ENCODE measurements at places on chromosomes 3 and 15.

GRCh38 chr3:187667526-187667925 is 2.7 kb downstream of the SST start:
- DNase-seq, result no peak

DNA sequence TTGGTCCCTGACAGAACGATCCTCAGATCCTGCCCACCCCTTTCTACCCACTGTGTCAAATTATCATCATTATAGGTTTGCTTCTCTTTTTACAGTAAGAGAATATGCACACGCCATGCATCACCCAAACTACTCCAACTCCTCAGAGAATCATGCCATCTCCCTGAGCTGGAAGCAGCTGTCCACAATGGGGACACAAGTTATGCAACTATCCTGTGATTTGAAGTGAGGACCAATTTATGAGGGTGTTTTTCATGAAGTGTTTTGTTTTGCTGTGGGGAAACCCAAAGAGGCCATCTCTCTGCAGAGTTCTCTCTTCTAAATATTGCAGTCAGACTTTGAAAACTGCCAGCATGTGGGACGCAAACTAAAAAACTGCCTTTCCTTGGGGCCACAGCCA is 35.8 kb upstream of the TNFSF10 start:
- no peak for DNase-seq

GRCh38 chr15:44593042-44593736 is 56.2 kb downstream of the EIF3J start:
- DNase-seq, result no peak

GRCh38 chr3:144760831-144761230 is 789.2 kb downstream of the DIPK2A start:
- no peak for DNase-seq

DNA sequence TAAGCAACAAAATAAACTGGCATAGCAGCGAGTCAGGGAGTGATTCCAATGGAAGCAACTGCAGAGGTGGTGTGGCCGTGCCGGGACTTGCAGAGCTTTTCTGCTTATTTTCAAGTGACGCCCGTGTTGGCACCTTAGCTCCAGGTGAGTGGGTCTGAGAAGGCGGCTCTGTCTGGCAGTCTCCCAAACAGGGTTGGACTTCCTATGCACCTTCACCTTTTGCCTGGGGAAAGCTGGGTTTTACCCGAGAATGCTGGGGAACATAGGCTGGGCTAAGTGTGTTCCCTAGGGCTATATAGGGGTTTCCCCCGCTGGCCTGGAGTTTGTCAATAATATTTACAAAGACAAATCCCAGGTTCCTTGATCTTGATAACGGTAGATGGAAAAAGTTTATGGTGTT is 179.9 kb upstream of the TBL1XR1 start:
- DNase-seq, result no peak

DNA sequence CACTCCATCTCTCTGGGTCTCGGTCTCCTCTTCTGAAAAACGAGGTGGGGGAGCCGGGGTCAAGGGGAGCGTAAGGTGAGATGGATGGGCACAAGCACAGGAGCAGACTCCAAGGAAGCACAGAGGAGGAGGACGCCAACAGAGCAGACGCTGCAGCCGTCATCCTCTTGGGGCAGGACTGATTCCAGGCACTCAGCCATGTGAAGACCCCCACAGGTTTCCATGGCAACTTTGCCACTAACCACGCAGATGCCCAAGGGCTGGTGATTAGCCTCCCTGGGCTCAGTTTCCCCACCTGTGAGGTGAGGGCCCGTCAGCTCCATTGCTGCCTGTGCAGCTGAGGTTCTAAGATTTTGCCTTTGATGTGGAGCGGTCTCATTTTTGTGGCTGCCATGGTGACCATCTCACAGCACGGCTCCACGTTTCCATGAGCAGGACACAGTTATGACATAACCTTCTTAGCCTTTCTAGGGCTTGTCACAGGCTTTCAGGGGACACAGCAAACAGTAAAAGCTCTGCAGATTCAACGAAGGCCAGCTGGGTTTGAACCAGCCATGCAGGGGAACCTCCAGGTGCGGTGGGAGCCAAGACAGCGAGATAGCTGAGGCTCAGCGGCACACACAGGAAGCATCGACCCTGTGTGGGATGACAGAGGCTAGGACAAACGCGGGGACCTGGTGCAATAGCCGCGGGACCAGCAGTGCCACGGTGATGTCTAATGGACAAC is 170.3 kb downstream of the NUP210 start:
- no peak for DNase-seq

GRCh38 chr15:58532126-58532525 is 100.3 kb downstream of the LIPC start:
- no peak for DNase-seq

DNA sequence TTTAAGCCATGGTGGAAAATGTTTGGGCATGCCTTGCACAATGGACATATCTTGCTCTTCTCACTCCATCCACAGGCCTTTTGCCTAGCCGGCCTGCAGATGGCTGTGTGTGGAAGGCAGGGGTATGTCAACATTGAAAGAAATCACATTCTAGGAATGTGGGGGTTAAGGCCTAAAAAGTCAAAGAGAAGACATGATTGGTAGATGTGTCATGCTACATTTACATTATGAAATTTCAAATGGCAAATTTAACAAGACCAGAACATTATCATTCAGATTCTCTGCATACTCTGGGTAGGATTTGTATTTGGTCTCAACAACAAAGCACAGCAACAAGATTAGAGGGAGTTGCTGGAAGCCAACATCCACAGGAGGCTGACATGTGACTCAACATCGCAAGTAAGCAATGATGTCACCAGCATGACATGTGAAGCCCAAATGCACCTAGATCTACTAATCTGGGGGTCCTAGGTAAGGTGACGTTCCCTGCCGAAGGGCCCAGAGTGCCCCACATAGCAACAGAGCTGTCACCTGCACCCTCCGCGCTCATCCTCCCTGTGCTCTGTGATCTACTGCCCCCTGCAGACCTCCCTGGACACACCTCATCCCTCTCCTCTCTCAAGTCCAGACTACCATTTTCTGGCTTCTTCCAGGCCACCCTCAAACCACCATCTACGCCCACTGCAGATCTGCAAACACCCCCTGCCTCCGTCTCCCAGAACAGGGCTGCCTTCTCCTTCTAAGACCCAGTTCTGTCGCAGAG is 39.4 kb downstream of the CLDN18 start:
- DNase-seq, result no peak

Measured in activated naive CD8-positive, alpha-beta T cell treated with anti-CD3 and anti-CD28 coated beads, Interleukin-2, amount 50 U/mL, for 16 hours (primary cell).